ENCODE measurements at places on chromosomes 7 and 10.

GRCh38 chr7:39355664-39356063 lies 210.5 kb upstream of the YAE1 start:
- no peak for DNase-seq

DNA sequence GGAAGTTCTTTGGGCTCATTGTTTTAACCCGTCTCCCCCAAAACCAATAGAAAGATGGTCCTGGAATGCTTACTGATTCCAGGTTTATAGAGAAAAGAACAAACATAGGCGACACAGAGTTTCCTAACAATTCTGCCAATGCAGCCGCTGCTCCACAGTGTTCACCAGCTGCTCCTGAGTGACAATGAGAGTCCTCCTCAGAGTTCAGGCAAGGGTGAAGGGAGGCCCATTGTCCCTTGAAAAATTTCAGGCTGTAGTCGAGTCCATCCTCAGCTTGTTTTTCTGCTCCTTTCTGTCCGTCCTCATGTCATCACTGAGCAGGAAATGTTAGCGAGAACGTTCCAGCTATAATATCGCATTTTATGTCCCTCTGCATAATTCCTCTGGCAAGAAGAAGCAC lies 537.6 kb downstream of the TCERG1L start:
- DNase-seq, result no peak

DNA sequence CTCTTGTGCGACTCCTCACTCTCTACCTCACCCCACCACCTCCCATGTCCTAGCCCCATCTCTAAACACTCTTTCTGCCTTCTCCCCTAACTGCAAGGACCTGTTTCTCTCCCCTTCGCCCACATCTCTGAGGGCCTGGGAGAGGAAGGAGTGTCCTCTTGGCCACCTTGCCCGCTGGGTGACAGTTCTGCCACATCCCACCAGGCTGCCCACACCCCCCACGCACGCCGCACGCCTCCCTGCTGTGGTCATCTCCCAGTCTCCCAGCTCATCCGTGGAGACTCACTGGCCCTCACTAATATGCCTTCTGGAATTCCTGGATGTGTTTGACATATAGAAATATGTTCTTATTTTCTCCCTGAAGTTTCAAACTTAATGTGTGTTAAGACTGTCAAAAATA lies 48.5 kb downstream of the GRB10 start:
- no peak for DNase-seq

- DNase-seq, result no peak
Measured at GRCh38 chr10:5094265-5095205, at the start of gene AKR1C3. Gene AKR1C3, plus strand, starts transcription at chr10:5094414. Its CDS starts 31 bp downstream, at chr10:5094445.

DNA sequence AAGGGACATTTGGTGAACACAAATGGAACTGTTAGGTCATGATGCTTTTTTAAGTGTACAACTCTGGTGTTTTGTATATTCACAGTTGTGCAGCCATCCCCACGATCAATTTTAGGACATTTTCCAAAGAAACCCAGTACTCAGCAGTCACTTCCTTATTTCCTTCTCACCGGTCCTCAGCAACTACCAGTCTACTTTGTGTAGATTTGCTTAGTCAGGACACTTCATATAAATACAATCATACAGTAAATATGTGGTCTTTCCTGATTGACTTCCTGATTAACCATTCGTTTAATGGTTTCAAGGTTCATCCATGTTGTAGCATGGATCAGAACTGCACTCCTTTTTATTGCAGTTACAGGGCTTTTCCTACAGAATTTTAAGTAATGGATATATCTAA lies 14.4 kb downstream of the SGPL1 start:
- no peak for DNase-seq

- DNase-seq, result no peak
Measured at GRCh38 chr7:74708569-74709275, 51.2 kb downstream of the GTF2I start.

DNA sequence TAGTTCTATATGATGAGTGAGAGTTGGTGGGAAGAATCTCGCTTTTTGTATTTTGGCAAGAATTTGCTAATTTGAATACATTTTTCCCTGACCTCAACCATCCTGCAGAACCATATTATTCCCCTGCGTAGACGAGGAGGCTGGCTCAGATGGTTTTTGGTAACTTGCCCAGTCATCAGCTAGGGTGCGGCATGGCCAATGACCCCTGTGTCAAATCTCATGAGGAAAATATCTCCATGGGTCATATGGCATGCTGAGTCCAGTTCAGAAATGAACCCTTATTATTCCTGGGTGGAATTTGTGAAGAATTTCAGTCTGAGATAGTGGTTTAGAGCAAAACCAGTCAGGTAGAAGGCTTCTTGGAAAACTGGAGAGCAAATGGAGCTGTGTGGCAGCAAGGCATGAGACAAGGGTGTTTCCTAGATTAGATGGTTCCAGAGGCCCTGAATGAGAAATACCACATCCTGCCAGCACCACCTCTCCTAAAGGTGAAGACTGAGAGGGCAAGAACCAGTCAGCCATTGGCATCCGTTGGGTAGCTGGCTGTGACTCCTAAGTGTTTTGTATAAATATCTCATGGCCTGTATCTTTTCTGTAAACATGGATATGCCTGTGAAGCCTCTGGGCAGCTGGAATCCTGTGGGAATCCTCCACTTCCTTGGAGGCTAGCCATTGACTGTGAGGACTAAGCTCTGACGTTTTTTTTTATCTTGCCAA lies 5.8 kb upstream of the UPP1 start:
- no peak for DNase-seq

DNA sequence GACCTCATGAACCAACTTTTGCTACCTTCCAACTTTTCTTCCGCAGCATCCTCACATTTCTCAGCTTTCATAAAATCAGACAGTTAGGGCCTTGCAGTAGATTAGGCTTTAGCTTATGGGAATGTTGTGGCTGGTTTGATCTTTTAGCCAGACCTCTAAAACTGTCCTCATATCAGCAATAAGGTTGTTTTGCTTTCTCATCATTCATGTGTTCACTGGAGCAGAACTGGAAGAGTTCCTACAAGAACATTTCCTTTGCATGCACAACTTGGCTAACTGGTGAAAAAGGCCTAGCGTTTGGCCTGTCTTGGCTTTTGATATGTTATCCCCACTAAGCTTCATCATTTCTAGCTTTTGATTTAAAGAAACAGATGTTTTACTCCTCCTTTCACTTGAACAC lies 130.0 kb upstream of the LRRTM3 start:
- DNase-seq, result no peak
